ENCODE measurements at places on chromosomes 3 and 15.

- DNase-seq = no peak
These were observed 4.1 kb upstream of the HDAC11 start for GRCh38 chr3:13475871-13476590.

DNA sequence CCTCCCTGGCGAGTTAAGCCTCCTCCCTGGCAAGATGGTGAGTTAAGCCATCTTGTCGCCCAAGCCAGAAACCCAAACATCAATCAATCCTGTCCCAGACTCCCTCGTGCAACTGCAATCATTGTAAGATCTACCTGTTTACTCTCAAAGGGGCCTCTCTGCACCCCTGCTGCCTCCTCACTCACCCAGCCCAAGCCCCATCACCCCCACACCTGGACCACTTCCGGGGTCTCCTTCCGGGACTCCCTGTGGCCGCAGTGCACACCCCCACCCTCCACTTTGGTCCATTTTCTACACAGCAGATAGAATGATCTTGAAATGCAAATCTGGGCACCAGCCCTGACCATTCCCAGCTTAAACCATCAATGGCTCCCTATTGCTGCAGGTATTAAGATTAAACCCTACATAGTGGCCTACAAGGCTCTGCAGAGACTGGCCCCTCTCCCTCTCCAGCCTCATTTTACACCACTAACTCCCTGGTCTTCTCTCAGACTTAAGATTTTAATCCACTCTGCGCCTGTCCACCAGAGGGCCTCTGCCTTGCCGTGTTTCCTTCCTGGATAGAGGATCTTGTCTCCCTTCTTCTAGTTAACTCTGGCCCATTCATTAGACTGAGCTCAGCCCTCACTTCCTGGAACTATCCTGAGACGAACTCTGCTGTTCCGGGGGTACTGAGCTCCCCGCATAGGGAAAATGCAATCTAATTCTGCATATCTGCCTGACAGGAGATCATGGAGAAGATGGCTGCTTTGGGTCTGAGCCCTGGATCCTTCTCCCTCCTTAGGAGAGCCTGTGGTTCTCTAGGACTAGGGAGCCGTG, 41.9 kb upstream of the SLC6A1 start:
- no peak for DNase-seq

- DNase-seq = no peak
These were observed 83.5 kb upstream of the BCL6 start for GRCh38 chr3:187828579-187829452.

DNA sequence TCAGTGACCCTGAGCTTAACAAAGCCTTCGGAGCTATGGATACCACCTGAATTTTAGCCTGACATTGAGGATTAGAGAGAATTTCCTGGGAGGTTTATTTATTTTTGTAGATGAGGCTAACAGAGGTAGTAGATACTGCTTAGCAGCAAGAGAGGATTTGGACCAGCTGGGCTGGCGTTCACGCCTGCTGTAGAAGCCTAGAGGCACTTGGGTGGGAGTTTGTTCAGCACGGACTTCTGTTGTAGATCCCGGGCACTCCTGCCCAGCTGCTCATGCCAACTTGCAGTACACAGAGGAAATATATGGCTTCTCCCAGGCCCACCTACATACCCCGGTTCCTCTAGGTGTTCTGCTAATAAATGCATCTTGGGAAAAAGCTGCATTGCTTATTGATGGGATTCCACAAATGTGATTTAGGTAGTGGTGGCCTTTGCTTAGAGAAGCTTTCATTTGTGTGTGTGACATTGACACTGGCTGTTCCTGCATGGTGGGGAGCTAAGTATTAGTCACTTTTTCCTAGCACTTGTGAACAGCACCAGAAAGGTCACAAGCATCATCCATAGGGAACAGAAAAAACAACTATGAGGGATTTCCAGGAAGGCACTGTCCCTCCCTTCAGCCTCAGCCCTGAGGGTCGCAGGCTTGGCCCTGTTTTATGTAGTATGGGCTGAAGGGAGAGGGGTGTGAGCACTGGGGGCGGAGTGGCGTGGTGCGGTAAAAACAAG, 324.8 kb upstream of the LRRFIP2 start:
- no peak for DNase-seq

DNA sequence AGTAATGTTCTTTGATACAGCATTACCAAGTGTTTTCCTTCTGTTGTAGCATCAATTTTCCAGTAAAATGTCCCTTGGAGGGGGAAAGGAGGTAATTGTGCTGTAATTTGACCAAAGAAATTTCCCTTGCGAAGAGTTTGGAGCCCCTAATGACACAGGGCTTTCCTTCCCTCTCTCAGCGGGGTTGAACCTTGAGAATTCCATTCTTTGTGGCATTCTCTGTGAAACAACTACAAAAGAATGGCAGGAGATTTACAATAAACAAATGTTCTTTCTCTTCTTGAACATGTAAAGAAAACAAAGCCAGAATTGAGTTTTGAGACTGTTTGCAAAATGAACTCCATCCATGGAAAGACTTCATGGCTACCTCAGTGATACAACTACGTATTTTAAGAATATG, 53.4 kb downstream of the SIDT1 start:
- DNase-seq = no peak

GRCh38 chr15:78923015-78923414, 21.8 kb downstream of the CTSH start:
- DNase-seq = no peak

All from stimulated activated CD4-positive, alpha-beta T cell treated with anti-CD3 and anti-CD28 coated beads, Interleukin-1b, Interleukin-23, amount 100 ng/mL, for 1 hour (primary cell).